ENCODE measurements at places on chromosomes 5 and 9. TPM values are rescaled to one million over a fixed set of nuclear protein-coding genes. Genes with fewer than 3 reads are reported as not detected.

DNA sequence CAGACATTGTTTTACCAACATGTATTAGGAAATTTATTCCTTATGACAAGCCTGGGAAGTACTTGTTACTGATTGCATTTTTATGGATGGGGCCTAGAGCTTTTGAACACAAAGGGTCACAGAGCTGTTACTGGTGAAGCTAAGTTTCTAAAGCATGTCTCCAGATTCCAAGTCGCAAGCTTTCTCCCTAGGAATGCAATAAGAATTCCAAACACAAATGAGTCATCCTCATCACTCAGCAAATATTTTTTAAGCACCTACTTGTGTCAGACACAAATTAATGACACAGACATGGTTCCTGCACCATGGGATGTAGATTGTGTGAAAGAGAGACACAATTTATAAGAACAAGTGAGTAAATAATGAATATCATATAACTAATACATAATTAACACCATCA, 11.0 kb upstream of the SH3RF2 start:
- H3K4me1 ChIP-seq: peaks cover 3% of the 10 kb centered on the region
- peaks cover 6% of the 10 kb centered on the region for H3K27me3 ChIP-seq
- H3K4me3 ChIP-seq: no peak overlapping the region
- H3K36me3 ChIP-seq: no peaks in the 10 kb centered on the region
- no peak for DNase-seq

DNA sequence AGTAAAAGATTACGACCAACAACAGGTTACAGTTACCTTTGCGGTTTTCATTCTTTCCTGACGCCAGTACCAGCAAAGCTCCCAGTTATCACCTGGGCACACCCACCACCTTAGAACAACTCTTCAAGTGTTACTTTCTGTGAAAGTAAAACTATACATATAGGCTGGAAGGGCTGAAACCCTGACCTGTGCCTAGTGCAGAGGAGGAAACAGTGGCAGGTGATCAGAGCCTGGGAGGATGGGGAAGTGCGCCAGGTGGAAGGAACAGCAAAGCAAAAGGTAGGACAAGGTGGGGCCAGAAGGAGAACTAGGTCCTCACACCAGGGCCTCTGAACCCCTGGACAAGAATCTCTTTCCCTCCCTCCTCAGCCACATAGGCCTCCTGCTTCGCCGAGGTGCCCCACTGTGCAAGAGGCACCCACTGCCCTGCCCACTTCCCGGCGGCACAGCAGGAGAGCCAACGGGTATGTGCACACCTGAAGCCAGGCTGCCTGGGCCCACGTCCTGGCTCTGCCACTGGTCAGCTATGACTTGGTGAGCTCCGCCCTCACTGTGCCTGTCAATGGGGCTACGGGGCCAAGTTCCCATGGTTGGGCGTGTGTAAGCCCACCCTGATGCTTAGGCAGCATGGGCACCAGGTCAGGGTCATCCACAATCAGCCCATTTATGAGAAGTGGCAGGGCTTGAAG, 26.9 kb downstream of the BICD2 start:
- no peaks in the 10 kb centered on the region for H3K27me3 ChIP-seq
- H3K4me3 ChIP-seq: no peak overlapping the region
- H3K4me1 ChIP-seq: peaks cover 35% of the 10 kb centered on the region
- no peak overlapping the region for H3K27ac ChIP-seq
- no peaks in the 10 kb centered on the region for H3K36me3 ChIP-seq

GRCh38 chr5:32734827-32735378, 23.8 kb downstream of the NPR3 start:
- no peak overlapping the region for H3K4me3 ChIP-seq
- no peaks in the 10 kb centered on the region for H3K36me3 ChIP-seq
- H3K27ac ChIP-seq: no peak overlapping the region
- H3K4me1 ChIP-seq: no peaks in the 10 kb centered on the region

Gene SPINK7
- total RNA-seq: not detected

DNA sequence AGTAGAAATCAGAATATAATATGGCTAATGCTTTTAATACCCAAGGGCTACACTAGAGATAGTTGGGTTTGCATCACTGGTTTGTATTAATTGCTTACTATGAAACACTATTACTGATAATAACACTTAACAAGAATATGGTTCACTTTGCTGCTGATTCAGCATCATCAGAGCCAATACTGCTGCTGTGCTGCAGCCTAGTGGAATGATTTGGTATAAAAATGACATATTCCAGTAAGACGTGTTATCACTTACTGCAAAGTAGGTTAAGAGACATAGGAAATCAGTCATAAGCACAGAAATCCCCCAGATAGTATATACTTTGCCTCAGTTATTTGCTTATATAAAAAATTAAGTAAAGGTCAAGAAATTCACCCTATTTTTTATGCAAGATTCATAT, 2.8 kb downstream of the CDH10 start:
- no peaks in the 10 kb centered on the region for H3K36me3 ChIP-seq
- no peak overlapping the region for H3K27ac ChIP-seq
- no peaks in the 10 kb centered on the region for H3K27me3 ChIP-seq
- no peaks in the 10 kb centered on the region for H3K4me1 ChIP-seq

GRCh38 chr5:139571966-139572365, 10.8 kb downstream of the UBE2D2 start:
- no peak overlapping the region for H3K4me3 ChIP-seq
- H3K27me3 ChIP-seq: no peaks in the 10 kb centered on the region
- H3K36me3 ChIP-seq: peaks cover 29% of the 10 kb centered on the region
- DNase-seq: no peak
- H3K27ac ChIP-seq: peak overlapping the region; percentile 12
- H3K4me1 ChIP-seq: peaks cover 69% of the 10 kb centered on the region

- no peak overlapping the region for H3K4me3 ChIP-seq
- H3K27me3 ChIP-seq: no peaks in the 10 kb centered on the region
- H3K27ac ChIP-seq: no peak overlapping the region
- DNase-seq: no peak
Observed at GRCh38 chr9:29511680-29512079, 1938.4 kb upstream of the C9orf72 start.

GRCh38 chr5:23139338-23140171, 286.4 kb upstream of the CDH12 start:
- H3K36me3 ChIP-seq: no peaks in the 10 kb centered on the region
- H3K4me3 ChIP-seq: no peak overlapping the region
- no peak for DNase-seq
- no peaks in the 10 kb centered on the region for H3K27me3 ChIP-seq
- H3K4me1 ChIP-seq: no peaks in the 10 kb centered on the region

Data from activated CD8-positive, alpha-beta memory T cell treated with anti-CD3 and anti-CD28 coated beads, Interleukin-2, amount 10 ng/mL, durations not matched to agents 7 days and 5 days (primary cell).